ENCODE measurements at places on chromosomes 2 and 18.

DNA sequence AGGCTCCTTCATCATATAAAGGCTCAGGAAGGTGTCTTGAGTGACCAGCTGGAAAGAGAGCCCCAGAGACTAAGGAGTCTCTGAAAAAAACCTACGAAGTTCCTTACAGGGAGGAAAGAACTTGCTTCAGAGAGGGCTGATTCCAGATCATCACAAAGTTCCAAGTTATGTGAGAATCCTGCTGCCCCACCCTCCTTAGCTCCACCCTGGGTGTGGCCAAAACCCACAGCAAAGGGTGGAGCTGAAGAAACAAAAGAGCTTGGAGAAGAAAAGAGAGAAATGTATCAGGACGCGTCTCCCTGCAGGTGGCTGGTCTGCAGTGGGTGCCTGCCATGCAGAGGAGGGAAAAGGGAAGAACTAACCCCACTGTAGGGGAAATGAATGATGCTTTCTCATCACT is 32.8 kb upstream of the ZNF396 start:
- no peak for DNase-seq

DNA sequence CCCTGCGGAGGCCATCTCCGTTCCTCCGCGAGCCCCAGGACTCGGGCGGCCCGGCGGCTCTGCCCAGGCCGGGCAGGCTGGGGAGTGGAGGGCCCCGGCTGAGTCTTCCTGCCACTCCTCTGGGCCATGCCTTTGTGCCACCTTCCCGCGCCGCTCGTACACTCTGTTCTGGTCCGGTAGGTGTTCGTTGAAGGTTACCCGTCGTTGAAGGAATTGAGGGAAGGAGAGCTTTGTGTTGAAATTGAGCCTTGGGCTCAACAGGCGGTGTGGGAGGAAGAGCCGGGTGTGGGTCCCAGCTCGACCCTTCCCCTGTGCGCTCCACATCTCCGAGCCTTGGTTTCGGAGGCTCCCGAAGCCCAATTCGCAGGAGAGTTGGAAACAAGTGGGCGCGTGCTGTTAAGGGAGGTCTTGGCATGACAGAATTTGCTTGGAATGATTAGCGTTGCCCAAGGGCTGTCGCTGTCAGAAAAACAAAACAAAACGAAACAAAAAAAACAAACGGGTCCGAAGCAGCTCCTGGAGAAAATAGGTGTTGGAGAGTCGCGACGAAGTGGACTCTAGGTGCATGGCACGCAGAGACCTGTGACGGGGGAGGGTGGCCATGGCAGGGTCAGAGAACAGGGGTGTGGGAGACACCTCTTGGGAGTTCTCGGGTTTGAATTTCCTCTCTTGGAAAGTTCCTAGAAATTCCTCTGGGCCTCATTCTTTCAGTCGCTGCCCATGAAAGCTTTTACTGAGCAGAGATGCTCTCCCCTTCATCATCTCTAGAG is 1.2 kb upstream of the MZT2A start:
- no peak for DNase-seq

- DNase-seq = no peak
Measured at GRCh38 chr18:27843783-27844777, 332.9 kb downstream of the CDH2 start.

DNA sequence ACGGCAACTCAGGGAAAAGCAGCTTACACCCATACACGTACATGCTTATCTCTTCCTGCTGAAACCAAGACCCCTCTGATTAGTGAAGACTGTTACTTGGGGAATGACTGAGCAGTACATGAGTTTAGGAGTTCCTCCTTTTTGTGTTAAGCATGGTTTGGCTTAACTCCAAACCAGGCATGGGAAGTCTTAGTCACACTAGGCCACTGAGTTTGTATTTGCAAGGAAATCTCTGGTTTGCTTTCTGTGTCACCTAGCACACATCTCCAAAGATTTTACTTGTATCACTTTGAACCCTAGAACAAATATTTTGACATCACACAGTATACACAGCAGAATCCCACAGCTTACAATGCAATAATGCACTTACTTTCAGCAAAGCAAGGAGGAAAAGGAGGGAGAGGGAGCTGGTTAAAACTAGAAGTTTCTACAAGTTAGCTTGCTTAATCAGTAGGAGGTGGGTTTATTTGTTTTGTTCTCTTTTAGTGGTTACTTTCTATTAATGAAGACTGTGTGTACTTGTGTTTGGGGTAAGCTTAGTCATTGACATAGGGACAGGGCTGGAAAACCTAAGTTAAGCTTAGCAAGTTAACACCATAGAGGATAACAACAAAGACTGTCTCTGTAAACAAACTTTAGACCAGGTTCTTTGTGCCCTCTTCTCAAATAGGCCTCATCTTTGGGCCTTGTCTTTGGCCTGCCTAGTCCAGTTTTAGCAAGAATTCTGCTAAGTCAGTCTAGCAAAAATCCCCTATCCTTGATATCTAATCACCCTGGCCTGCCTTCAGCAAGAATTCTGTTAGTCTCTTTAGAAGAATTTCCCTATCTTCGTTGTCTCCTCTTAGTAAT is 219.4 kb downstream of the MREG start:
- DNase-seq = no peak

All from activated gamma-delta T cell (primary cell).